ENCODE measurements at places on chromosomes 1 and 21.

GRCh38 chr1:205950826-205951549, 7.7 kb upstream of the SLC26A9 start:
- DNase-seq = no peak

DNA sequence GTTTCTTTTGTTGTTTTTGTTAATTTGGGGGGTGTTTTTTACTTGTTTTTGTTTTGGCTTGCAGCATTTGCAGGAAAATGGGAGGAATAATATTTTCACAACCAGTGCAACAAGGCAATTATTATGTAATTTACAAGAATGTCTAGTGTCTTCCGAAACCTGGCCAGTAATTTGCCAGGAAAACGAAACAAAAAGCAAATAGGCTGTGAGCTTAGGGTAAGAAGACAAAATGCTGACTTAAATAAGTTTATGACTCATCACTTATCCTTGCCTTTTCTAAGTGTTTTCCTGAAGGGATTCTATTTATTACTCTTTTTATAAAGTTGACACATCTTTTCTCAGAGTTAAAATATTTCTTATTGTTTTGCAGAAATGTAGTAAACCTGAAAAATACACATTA, 49.8 kb downstream of the KCNT2 start:
- DNase-seq = no peak

- DNase-seq = peak; percentile 16
Measured at GRCh38 chr21:45326891-45327440, 39.3 kb upstream of the POFUT2 start.

DNA sequence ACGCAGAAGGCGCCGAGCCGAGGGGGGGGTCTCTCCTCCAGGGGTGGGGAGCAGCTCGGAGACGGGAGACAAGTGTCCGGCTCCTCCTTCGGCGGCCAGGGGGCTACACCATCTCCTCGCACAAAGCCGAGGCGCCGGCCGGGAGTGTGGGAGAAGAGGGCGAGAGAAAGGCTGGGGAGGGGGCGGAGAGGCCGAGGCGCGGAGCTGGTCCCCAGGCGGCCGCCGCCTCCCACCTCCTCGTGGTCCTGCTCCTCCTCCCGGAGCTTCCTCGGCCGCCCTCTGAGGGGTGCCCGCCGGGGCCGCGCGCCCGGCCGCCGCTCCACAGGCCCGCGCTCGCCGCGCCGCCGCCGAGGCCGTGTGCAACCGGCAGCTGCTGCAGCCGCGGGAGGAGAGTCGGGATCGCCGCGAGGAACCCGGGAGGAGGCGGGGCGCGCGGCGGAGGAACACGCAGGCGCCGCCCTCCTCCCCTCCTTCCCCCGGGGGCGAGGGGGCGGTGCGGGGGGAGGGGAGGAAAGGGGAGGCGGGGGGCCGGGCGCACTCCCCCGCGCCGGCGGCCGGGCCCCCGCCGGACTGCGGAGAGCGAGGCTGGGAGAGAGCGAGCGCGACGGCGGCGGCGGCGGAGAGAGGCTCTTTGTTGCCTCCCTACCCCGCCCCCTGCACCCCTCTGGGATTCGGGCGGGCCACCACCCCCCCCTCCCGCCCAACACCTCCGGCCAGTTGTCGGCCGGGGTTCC, at the start of gene ENAH:
TSS of gene ENAH (minus strand) at position 395 of the 734 bp plus-strand sequence. CDS start 433 bp downstream, outside the sequence.
- DNase-seq = no peak

GRCh38 chr1:107196973-107197562, 56.2 kb downstream of the NTNG1 start:
- DNase-seq = peak; percentile 61

DNA sequence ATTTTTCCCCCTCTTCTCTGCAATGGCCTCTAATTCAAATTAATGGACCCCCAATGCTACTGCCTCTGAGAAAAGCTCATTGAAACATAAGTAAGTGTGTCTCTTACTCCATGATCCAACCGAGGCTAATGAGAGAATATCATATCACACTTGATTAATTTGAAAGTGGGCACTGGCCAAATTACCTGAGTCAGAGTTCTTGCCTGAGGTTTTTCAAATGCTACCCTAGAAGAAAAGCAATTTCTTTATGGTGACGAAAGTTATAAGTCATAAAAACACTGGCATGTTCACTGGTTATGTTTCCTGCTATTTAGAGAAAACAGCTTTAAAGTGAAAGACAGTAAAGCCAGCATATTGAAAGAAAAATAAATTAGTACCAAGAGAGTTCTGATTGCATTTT, 368.8 kb upstream of the TMPRSS15 start:
- DNase-seq = no peak

GRCh38 chr1:156281281-156281680, 1.3 kb downstream of the SMG5 start:
- no peak for DNase-seq

DNA sequence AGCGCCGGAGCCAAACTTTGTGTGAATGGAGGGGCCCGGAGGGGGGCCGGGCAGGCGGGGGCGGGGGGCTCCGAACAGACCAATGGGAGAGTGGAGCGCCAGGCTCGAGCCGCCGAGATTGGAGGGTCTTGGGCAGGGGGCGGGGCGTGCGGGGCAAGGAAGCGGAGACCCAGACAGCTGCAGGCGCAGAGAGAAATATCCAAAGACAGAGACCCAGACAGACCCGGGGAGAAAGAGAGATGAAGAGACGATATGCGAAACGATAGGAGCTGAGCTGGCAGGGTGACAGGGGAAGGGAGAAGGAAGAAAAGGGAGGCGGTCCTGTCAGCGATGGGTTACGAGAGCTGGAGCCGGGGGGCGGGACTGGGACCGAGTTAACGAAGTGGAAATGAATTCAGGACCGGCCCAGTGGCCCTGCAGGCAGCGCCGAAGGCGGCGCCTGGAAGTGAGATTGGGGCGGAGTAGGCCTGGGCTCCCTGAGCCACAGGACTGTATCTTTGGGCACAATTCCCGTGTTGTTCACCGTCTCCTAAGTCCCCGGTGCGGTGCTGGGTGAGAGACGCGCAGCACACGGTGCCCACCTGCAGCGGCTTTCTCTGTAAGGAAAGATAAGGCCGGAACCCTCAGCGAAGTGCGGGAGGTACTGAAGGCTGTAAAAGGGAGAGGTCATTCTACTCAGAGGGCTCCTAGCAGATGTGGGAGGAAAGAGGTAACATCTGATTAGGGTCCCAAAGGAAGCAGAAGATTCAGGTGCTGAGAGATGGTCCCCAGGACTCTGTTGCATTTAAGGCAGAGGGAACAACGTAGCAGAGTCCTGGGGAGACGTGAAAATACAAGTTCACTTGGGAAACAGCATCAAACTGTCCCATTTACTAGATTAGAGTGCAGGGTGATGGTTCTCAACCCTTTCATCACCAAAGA, 543 bp upstream of the KCNJ10 start:
- no peak for DNase-seq

DNA sequence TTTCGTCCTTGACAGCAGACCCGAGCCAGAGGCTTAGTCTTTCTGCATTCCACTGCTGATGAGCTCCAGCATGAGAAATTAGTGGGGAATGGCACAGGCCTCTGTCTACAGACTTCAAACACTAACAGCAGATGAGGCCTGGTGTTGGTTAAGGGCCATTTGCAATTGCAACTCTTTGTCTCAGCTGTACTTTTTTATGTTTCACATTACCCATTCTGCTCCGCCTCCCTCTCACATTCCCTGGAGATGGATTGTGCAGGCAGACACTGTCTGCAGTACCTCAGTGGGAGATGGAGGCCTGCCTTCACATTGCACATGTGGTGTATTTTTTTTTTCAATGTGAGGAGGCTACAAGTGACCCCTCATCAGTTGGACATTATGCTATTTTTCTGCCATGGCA, 370.2 kb downstream of the DUSP10 start:
- no peak for DNase-seq

- no peak for DNase-seq
Measured at GRCh38 chr1:99098589-99098988, 93.9 kb upstream of the PLPPR5 start.

- DNase-seq = no peak
Measured at GRCh38 chr1:204294357-204294756, 65.4 kb downstream of the PLEKHA6 start.

- DNase-seq = no peak
Measured at GRCh38 chr1:24186993-24187790, at the start of gene IFNLR1. IFNLR1 (minus strand) TSS chr1:24187289; CDS start chr1:24187248, 41 bp downstream.

DNA sequence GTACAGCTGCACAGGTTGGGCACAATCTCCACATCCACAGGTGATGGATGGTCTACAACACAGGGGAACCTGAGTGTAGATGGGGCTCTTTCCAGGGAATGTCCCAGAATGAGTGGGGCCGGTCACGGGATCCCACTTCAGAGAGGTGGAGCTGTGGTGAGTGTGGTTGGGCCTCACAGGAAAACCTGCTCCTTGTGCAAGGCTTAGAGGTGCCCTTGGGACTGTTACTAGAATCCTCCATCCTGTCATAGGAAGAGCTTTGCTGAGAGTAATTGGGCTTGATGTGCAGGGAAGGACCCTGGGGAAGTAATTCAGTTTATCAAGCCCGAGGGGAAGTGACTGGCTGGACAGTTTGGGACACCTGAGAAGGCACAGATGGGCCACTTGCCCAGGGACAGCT, 137.9 kb downstream of the ZSCAN20 start:
- no peak for DNase-seq

GRCh38 chr1:156995412-156995811, 50.1 kb downstream of the ARHGEF11 start:
- DNase-seq = no peak

- no peak for DNase-seq
Measured at GRCh38 chr1:31036749-31037500, 28.6 kb downstream of the PUM1 start.

DNA sequence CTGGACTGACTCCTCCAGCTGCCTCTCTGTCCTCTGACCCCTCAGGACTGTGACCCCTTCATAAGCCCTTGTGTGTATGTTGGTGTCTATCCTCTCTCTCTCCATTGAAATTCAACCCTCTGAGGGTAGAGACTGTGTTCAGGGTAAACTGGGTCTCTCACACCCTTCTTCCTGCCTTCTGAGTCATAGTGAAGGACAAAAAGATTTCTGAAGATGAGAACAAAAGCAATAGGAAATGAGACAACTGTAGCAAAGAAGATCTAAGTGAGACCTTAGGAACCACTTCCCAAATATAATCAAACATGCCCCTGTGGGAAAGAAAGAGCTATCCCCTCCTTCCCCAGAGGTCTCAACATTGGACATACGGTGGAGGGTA, 16.9 kb downstream of the NUAK2 start:
- no peak for DNase-seq

DNA sequence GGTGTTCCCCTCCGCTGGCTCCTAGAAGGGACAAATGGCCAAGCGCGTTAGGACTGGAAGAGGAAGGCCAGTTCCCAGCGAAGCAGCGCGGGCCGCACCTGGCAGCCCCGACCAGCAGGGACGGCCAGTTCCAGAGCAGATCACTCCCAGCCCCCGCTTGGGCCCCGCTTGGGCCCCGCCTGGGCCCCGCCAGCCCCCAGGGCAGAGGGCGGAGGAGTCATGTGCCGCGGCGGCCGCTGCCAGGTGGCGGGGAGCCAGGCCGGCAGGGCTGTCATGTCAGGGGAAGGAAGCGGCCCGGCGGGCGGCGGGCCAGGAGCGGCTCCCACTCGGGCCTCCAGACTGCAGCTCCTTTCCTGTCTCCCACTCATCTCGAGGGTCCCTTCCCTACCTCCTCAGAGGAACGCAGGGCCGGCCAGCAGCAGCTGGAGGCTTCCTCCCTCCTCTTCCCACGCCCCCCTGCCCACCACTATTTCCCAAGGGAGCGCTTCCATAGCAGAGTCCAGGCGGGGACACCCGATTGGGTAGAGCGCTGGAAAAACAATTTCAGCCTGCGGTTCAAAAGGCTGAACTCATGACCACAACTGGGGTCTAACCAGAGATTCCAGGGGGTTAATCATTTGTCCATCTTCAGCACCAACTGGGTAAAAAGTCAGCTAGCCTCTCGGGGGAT, 16.5 kb downstream of the ZNF697 start:
- DNase-seq = no peak

- DNase-seq = no peak
Measured at GRCh38 chr1:24470592-24470991, 32.0 kb upstream of the RCAN3 start.

- no peak for DNase-seq
Measured at GRCh38 chr1:54814126-54814498, 13.0 kb upstream of the TTC22 start.

GRCh38 chr1:100565937-100566699, 28.2 kb downstream of the GPR88 start:
- no peak for DNase-seq

GRCh38 chr1:156525856-156526489, 25.4 kb upstream of the MEF2D start:
- no peak for DNase-seq

DNA sequence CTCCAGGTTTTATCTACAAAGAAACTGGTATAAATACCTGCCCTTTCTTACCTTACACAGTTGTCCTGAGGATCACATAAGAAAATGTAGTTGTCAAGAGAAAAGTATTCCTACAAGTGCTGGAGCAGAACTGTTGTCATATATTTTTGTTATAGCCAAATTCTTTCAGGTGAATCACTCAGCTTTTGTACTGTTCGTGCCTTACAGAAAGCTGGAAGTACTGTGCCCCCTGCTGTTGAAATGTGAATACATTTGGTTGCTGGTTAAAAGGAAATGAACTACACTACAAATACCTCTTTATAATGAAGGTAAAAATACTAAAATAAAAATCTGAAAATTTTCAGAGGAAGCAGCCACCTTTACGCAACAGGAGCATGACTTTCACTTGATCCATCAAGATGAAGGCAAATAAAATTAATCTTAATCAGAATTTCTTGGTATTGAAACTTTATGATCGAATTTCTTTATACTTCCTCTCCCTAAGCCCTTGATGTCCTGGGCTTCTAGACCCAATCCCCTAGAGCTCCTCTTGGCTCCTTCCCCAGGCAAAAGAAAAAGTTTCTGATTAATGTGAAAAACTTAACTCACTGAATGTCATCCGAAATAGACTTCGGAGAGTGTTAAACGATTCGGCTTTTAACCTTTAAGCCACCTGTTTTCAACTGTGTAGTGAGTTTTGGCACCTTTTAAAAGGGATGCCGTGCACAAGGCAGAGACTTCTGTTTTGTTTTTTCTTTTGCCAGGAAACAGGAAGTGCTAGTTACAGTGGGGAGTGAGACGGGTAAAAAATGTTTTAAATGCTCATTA, 12.5 kb downstream of the CHML start:
- DNase-seq = no peak

DNA sequence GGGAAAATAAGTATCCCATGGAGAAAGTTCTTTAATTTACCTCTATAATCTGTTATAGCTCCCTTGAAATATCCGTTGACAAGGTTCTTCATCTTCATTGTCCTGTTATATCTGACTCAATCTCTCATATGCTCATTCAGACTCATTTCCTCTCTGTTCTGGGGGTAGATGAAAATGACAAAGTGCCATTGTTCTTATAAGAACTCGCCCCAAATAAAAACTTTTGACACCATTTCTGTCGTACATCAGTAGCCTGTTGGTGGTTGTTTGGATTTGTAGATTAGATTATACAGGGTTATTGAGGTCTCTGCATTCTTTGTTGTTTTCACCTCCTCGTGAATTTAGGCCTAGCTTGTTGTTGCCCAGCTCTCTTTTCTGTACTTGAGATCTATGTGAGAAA, 55.2 kb upstream of the IPO9 start:
- no peak for DNase-seq
